ENCODE measurements at places on chromosomes 5 and 9.

GRCh38 chr9:86942281-86943200 is 4.8 kb downstream of the GAS1 start:
- DNase-seq: no peak

GRCh38 chr5:62731022-62731421 is 152.4 kb downstream of the LRRC70 start:
- no peak for DNase-seq

GRCh38 chr5:95417971-95418370 is 26.8 kb downstream of the FAM81B start:
- no peak for DNase-seq

GRCh38 chr5:7094626-7095025 is 301.3 kb upstream of the ADCY2 start:
- DNase-seq: no peak

GRCh38 chr9:98368366-98369065 is 113.1 kb upstream of the TBC1D2 start:
- no peak for DNase-seq

DNA sequence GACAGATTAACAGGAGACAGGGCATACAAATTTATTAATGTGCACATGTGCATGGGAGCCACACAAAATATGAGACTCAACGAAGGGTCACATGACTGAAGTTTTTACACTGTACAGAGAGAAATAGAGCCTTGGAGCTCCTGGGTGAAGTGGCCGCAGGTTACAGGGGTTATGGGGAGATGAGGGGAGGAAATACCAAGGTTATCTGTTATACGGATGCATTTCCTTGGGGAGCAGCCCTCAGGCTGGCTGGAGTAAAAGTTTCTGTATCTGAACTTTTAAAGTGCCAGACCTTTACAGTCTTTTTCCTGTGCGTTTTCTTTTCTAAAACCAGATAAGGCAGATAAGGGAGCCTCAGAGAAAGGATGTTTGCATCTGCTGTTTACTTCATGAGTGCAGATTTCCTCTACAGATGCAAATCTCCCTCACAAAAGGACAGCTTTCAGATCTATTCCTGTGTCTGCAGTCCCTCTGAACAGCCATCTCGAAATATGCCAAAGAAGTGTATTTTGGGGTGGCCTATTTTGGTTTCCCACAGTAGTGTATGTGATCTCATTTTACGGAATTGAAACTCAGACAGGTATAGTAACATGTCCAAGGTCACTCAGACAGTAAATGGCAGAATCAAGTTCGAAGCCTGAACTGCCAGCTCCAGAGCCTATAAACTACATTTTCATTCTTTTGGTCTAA is 139.3 kb upstream of the FBXL17 start:
- DNase-seq: no peak

DNA sequence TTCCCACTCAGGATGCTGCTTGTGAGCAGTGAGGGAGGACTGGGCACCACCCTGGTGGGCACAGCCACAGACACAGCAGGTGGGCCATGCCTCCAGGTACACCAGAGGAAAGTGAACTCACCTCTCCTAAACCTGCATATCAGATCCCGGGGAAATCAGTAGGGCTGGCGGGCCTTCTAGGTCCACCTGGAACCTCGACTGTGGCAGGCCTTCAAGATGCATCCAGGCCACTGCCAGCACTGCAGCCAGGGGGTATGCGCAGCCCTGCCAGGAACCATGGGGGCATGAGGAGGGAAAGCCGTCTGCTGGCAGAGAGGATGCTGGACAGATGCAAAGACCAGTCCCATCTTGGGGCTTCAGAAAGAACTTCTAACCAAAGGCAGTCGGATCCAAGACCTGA is 270.6 kb upstream of the IRX4 start:
- DNase-seq: no peak

- DNase-seq: no peak
Measured at GRCh38 chr5:54603372-54603771, 85.8 kb downstream of the SNX18 start.

DNA sequence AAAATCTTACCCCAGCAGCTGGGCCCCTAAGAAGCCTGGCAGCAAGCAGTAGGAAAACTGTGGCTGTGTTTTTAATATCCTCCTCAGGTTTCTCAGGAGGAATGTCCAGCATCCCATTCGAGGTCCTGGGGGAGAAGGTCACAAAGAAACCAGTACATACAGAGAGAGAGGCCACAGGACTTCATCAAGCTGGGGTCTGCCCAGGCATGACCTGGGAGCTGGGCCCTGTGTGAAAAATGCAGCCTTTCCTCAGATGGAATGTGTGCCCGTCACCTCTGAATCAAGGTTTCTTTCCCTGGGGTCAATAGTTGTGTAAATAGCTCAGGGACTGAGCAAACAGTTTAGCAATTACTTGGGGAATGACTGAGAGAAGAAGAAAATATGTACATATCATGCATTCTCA is 33.9 kb upstream of the RAD23B start:
- no peak for DNase-seq

- DNase-seq: no peak
Measured at GRCh38 chr5:31255041-31255440, 61.6 kb downstream of the CDH6 start.

DNA sequence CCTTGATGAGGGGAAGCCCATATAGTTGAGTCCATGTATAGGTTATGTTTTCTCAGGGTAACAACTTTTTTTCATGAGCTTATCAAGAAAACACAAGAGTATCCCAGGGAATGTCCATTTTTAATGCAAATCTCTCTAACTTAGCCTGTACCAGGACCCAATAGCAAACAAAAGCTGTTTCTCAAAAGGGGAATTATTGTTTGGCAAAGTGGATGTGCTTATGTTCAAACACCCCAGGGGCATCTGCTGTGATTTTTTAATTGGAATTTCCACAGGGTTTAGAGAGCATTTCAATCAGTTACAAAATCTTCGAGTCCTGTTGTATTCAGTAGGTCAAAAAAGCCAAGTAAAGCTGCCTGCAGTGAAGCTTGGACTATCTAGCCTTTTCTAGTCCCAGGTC is 33.4 kb upstream of the CSNK1G3 start:
- no peak for DNase-seq

- DNase-seq: no peak
Measured at GRCh38 chr5:109479260-109479860, 69.6 kb upstream of the PJA2 start.

- DNase-seq: no peak
Measured at GRCh38 chr5:111901296-111901695, 144.3 kb upstream of the NREP start.

GRCh38 chr5:172788771-172789686 is 18.0 kb upstream of the DUSP1 start:
- no peak for DNase-seq

GRCh38 chr5:65721720-65722574 is at the start of the genes NLN and SGTB:
Gene NLN, plus strand, starts transcription at chr5:65722205. Its CDS starts 169 bp downstream, at chr5:65722374.
Gene SGTB, minus strand, starts transcription at chr5:65722109. Its CDS starts 1,302 bp downstream, at chr5:65720807.
- peak; percentile 79 for DNase-seq

- no peak for DNase-seq
Measured at GRCh38 chr5:1322036-1322900, 22.6 kb downstream of the CLPTM1L start.

DNA sequence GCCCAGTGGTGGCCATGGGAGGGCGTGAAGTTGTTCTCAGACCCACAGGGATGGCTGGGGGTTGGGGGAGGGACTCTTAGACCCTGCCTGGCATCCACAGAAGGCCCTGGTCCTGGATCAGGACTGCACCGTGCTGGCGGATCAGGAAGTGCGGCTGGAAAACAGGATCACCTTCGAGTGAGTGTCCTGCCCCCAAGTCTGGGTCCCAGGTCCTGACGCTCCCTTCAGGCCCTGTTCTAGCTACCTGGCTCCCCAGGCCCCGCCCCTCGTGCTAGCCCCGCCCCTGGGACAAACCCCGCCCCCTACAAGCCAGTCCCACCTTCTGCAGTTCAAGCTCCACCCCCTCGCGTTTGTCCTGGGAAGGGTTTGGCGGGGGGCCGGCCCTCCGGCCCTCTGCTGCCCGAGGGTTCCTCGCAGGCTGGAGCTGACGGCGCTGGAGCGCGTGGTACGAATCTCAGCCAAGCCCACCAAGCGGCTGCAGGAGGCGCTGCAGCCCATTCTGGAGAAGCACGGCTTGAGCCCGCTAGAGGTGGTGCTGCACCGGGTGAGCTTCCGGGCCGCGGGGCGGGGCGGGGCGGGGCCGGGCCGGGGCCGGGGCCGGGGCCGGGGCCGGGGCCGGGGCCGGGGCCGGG is 12.9 kb downstream of the RGS14 start:
- peak; percentile 38 for DNase-seq

DNA sequence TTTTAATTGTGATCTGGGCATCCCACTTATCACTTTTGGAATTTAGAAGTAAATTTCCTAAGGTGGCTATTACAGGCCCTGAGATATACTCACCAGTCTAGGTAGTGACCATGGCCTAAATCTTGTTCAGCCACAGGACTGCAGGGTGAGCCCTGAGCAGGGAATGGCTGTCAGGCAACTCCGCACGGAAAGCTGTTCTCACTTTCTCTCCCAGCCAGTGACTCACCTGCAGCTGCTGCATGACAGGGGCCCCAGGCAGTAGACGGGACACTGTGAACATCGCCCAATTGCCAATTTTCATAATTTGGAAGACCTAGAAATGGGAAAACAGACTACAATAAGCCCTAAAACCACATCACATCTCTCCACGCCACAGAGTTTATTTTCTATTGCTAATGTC is 69.6 kb upstream of the TAF1L start:
- DNase-seq: no peak

DNA sequence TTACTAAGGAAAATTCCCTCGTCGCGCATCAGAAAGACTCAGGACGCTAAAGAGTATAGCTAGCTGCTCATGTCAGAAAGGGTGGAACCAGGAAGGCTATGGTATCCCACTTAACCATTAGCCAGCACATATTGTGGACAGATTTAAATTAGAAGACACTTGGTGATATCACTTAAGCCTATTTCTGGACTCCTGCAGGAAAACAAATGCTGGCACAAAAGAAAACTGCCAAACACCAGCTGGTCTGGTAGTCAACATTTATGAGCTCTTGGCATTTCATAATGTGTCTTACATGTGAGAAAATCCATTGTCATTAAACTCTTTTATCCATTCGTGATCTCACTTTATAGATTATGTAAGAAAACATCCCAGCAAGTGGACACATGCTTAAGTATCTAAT is 377.4 kb downstream of the PTPRD start:
- no peak for DNase-seq

DNA sequence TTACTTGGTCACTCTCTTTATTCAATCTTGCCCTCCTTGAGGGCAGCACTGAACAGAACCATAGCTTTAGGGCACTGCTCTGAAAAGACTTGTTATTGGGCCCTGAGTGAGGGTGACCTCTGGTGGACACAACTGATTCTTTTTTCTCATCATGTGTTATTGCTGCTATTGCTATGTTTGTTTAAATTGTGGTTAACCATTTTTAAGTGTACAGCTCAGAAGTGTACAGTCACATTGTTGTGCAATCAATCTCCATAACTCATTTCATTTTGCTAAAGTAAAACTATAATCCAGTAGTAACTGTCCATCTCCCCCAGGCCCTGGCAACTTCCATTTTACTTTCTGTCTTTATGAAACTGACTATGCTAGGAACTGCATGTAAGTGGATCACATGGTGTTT is 351.1 kb upstream of the RIOK2 start:
- no peak for DNase-seq

DNA sequence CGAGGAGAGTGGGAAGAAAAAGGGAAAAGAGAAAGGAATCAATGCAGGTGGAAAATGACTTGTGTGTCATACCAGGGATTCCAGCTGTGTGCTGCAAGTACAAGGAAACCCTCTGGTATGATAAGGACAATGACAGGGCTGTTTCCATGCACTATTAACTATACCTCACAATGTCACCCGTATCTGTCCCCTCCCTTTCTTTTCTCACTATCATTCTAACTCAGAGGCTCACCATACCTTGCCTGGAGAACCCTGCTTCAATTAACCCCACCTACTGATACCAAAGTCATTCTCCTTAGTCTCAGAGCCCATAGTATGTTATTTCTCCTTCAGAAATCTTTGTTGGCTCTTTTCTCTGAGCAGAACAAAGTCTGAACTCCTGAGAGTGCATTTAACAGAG is 236.2 kb upstream of the NREP start:
- DNase-seq: no peak

DNA sequence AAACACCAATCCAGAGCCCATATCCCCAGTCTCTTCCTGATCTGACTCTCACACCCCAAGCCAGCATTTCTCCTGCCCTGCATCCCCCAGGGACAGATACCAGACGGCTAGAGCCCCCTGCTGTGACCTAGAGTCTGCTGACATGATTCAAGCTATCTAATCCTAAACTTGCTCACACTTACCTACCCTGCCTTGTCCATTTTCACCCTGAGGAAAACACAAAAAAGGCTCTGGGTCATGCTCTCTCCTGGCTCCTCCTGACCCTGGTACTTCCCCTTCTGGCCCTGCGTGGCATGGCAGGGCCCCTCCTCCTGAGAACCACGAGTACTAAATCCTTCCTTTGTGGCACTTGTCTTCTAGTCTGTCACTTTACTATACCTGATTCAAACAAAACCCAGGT is 2.8 kb upstream of the ARRDC1 start:
- no peak for DNase-seq

- no peak for DNase-seq
Measured at GRCh38 chr5:61999371-61999770, 306.6 kb upstream of the KIF2A start.

DNA sequence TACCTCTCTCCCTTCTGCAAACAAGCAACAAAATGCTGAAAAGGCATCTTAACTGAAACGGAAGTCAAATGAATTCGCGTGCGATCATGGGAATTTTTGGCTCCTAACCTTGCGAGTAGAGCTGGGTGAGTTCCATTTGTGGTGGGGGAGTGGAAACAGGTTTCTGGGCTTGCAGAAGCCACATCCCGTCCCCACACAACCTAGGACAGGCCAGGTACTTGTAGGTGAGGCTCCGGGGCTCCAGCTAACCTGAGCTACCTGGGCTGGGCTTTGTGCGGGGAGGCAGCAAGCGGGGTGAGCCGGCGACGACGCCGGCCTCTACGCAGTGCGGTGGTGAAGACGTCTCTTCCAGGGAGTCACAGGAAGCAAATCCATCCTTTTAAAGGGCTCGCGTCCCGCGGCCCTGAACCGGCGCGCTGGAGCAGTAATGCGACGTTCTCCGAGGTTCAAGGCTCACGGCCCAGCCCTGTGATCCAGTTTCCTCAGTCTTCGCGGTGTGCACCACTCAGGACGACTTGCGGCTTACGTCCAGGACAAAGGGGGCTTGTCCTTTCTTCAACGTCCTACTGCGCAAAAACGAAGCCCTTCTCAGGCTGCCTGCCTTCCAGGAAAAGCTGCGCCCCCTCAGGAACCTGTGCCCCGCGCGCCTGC is 567 bp upstream of the SPIN1 start:
- no peak for DNase-seq

DNA sequence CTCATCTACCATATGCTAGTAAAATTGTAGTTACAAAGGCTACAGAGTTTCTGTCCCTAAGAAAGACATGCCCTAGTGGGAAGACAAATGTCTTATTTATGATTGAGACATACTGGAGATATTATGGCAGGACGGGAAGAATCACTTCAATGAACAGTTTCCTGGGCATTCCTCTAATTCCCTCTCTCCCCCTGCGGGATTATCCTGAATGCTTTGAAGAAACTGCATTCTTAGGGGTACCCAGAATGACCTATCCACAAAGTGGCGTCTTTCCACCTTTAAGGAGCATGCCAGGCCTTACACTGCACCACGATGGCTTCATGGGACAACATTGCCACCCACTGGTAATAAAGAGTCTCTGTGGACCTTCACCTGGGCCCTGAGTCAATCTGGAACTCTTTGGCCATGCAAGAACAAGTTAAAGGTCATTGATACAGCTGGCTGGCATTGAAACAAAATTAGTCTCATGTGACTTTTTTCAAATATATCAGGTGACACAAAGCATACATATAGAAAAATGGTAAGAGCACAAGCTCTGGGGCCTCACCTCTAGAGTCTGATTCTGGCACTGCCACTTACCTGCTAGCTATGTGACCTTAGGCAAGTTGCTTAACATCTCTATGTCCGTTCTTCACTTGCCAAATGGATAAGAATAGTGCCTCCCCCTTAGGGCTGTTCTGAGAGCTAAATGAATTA is 32.0 kb downstream of the ANKRD55 start:
- DNase-seq: no peak

All from stimulated activated CD8-positive, alpha-beta memory T cell treated with anti-CD3 and anti-CD28 coated beads, Interleukin-15, amount 100 ng/mL, for 24 hours (primary cell).